Epithelial cell of esophagus (primary cell): ENCODE measurements at places on chromosomes 4 and X.

DNA sequence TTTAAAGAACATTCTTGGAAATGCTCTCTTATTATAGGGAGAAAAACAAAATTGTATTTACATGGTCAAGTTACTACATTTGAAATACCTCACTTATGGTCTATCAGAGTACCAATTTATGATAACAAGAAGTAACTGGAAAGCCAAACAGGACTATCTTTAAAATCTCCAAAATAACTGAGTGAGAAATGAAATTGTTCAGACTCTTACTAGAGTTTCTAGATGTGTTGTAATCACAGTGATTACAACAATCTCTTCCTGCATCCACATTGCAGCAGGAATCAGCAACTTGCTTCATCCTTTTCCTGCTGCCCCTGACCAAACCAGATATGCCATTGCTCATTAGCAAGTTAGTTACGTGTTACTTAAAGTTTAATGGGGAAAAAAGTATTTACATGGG, 245.2 kb upstream of the SMIM31 start:
- peak; percentile 77 for DNase-seq

DNA sequence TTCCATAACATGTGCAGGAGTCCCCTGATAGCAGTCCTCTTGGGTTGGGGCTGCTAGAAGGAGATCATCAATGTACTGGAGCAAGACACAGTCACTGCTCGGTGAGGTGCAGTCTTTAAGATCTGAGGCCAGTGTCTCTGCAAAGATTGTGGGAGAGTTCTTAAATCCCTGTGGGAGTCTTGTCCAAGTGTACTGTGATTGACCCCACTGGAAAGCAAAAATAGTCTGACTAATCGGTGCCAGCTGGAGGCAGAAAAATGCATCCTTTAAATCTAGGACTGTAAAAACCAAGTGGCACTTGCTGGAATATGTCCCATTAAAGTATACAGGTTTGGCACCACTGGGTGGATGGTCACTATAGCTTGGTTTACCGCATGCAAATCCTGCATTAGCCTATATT, 31.1 kb downstream of the SULT1E1 start:
- no peak for DNase-seq

- peak; percentile 58 for DNase-seq
Measured at GRCh38 chr4:183905081-183905592, at the start of gene STOX2. TSS of gene STOX2 (plus strand) at chr4:183905307. CDS start at chr4:183906791, 1,484 bp downstream.

GRCh38 chrX:12304261-12304660, 166.0 kb downstream of the FRMPD4 start:
- no peak for DNase-seq
